ENCODE measurements at places on chromosomes 7 and 10.

GRCh38 chr10:97895915-97896314 is 46.3 kb downstream of the GOLGA7B start:
- no peak for DNase-seq

- DNase-seq = no peak
Observed at GRCh38 chr10:124077208-124077993, 16.0 kb downstream of the CHST15 start.

DNA sequence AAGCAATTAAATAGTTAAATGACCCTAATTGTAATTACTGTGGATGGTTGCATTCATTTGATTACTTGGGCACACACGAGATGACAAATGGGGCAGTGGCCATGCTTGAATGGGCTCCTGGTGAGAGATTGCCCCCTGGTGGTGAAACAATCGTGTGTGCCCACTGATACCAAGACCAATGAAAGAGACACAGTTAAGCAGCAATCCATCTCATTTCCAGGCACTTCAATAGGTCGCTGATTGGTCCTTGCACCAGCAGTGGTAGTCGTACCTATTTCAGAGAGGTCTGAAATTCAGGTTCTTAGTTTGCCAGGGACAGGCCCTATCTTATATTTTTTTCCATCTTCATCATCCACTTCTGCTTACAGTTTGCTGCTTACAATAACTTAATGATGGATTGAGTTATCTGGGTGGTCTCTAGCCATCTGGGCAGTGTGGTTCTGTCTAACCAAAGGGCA is 8.3 kb downstream of the PCBD1 start:
- peak; percentile 80 for DNase-seq

GRCh38 chr7:26140380-26140779 is 11.6 kb upstream of the NFE2L3 start:
- no peak for DNase-seq
